Stimulated activated CD4-positive, alpha-beta T cell treated with anti-CD3 and anti-CD28 coated beads, Interleukin-1b, Interleukin-23, amount 100 ng/mL, for 1 hour (primary cell): ENCODE measurements at places on chromosomes 1 and 21.

- no peak for DNase-seq
These were observed at the start of gene FMO5 for GRCh38 chr1:147225193-147225730. TSS of gene FMO5 (minus strand) at chr1:147225339. CDS start at chr1:147225029, 310 bp downstream.

DNA sequence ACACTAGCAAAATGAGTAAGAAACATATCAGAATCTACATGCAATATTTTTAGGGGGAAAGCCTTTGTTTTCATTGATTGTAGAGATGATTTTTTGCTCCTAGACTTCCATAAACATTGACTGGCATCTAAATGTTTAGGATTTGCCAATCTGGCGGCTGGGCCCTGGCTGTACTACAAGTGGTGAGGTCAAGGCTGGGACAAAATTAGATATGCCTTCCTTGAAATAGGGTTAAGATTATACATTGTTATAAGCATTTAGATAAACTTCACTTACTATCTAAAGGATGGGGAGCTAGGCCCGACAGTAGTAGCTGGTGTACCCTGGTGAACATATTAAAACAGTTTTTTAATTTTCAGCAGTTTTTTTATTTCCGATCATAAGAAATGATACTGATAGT is 5.2 kb downstream of the NFIA start:
- no peak for DNase-seq

- DNase-seq, result no peak
These were observed 13.3 kb upstream of the TLR5 start for GRCh38 chr1:223156343-223156742.

GRCh38 chr1:47914218-47914938 is 82.8 kb downstream of the TRABD2B start:
- no peak for DNase-seq

DNA sequence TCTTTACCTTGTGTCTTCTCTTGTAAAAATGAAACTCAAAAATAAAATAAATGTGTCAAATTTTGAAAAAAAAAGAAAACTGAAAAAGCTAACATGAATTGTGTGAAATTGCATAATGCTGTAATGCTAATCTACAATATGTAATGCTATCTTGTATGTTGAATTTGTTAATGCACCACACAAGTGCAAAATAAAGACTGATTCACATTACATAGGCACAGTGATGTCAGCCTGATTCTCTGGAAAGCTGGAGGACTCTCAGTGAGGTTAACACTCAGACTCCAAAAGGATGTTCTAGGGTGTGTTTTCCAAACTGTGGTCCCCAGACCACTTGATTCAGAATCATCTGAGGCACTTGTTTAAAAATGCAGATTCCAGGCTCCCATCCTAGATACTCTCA is 25.6 kb downstream of the SYT11 start:
- DNase-seq, result no peak

GRCh38 chr1:4425892-4426291 is 228.5 kb upstream of the AJAP1 start:
- DNase-seq, result no peak

DNA sequence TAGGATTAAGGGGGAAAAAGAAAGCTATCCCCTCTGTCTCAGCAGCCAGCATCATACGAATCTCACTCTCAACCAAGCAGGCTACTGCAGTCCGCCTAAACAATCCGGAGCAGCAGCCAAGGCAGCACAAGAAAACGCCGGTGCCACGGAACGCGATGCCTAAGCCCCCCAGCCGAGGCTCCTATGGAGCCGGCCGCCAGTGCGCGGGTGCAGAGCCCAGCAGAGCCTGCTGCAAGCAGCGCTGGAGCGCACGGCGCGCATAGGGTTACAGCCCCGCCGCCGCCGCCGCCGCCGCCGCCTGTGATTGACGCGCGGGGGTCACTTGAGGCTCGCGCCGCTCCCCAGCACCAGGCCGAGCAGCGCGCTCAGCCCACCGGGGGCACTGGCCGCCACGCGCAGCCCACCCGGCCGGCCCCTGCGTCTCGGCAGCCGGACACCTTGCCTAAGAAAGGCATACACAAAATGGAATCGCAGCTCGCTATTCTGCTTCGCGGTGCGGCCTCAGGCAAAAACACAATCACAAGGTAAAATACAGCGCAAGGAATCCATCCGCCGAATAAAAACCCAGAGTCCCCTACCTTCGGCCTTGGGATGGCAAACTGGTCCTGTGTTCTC is 780 bp downstream of the HIVEP3 start:
- no peak for DNase-seq

GRCh38 chr1:231493421-231494185 is 34.9 kb upstream of the TSNAX start:
- no peak for DNase-seq

DNA sequence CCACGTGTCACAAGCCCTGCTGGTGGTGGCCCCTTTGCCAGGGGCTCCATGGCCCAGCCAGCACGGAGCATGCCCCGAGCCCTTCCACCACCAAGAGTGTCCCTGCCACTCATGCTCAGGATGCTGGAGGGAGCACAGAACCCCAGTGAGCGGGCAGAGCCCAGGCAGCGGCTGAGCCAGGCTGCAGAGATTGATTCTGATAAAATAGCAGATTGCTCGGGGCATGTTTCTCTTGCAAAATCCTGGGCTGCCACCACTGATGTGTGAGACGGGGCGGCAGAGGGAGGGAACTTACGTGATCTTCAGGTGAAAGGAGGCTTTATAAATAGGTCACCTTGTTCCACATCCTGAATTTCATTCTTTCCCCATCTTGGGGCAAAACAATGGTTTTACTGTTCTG is 53.2 kb downstream of the SPSB1 start:
- no peak for DNase-seq

DNA sequence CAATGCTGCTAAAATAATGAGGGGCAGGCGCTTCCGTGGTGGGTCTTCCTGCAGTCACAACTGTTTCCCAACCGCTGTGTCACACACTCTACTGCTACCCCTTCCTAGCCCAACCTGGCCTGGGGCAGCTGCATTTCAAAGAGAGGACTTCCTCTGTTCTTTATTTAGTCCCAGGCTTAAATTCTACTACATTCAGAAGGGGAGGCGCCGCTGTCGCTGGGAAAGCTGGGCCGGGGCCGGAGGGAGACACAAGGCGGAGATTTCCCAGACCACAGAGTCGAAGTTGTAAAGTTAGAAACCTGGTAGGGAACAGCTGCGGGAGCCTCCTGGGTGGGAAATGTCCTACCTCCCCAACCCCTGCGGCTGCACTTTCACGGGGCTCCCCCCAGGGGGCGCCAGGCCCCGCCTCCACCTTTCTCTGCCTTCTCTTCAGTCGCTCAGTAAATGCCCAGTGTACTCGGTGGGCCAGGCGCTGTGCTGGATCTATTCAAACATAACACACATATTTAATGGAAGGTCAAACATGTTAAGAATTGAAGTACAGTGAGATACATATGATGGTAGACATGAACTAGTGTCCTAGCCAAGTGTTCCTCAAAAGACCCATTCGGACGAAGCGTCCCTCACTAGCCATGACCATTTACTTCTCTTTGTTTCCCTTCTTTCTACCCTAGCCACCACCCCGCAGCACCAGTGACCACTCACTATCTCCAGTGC is 23.1 kb downstream of the DYRK3 start:
- DNase-seq, result peak; percentile 27

- DNase-seq, result peak; percentile 59
These were observed 9.8 kb downstream of the RAP1GAP start for GRCh38 chr1:21659099-21659923.

DNA sequence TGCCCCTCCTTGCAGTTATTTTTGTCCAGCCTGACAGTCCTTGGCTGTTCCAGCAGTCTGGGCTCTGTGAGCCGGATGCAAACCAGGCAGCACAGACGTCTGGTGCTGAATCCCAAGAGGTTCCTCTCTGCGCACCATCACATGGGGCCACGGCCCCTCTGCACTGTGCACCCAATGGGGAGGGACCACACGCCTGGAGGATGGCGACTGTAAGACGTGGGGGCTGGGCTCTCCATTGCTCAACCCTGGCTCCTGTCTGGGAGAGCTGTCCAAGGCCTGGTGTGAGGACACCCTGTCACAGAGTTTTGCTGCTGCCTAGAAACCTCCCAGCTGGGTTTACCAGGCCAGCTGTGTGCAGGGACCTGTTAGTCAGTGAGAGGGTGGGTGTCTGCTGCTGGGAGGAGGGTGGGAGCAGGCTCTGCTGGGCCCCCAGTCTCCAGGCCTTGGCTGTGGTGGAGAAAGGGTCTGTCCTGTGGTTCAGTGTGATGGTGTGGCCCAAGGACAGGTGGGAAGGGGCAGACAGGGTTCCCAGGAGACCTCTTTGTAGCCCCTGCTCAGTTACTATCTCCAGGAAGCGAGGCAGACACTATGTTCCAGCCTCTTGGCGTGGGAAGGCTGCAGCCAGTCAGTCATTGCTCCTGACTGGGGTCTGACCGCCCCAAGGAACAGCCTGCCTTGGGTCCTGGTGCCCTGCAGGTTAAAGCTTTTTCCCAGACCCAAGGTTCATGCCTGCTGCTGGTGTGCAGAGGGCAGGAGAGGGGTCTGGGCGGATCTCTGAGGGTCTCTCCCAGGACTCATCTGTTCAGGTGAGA is 13.8 kb downstream of the HEYL start:
- DNase-seq, result no peak

- no peak for DNase-seq
These were observed 23.0 kb upstream of the ITLN1 start for GRCh38 chr1:160907976-160908375.

GRCh38 chr21:26840912-26841311 is 4.3 kb downstream of the ADAMTS1 start:
- DNase-seq, result no peak

DNA sequence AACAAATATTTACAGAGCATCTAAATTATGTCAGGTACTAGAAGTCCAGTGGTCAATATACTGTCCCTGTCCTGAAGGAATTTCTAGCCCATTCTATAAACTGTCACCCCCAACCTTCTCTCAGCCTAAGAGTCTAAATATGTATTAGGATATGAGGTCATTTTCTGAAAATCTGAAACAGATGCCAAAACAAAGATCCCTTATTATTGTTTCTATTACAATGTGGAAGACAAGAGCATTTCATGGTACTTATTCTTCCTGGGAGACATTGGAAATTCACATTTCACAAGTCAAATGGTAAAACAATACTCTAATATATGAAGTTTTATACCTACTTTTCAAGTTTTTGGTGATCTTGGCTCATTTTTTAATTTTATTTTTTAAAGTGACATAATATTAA is 2.6 kb downstream of the CLCA1 start:
- no peak for DNase-seq
